Left lung (tissue), 14 donors: ENCODE measurements at places on chromosomes 11 and 22. TPM values are rescaled to one million over a fixed set of nuclear protein-coding genes. Genes with fewer than 3 reads are reported as not detected.

OR8H3 gene
- polyA plus RNA-seq, result not detected

LRRC56 gene
- polyA plus RNA-seq, result 4.0 TPM

GRCh38 chr22:29109822-29110221 is 37.0 kb downstream of the KREMEN1 start:
- DNase-seq, result no peak

DNA sequence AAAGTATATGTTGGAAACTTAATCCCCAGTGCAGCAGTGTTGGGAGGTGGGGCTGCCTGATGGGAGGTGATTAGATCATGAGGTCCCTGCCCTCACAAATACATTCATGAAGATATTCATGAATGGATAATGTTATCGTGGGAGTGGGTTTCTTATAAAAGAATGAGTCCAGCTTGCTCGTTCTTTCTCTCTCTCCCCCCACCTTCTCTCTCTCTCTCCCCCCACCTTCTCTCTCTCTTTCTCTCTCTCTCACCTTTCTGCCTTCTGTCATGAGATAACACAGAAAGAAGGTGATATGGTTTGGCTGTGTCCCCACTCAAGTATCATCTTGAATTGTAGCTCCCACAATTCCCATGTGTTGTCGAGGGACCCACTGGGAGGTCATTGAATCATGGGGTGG is 66.7 kb upstream of the NUP50 start:
- DNase-seq, result no peak

DNA sequence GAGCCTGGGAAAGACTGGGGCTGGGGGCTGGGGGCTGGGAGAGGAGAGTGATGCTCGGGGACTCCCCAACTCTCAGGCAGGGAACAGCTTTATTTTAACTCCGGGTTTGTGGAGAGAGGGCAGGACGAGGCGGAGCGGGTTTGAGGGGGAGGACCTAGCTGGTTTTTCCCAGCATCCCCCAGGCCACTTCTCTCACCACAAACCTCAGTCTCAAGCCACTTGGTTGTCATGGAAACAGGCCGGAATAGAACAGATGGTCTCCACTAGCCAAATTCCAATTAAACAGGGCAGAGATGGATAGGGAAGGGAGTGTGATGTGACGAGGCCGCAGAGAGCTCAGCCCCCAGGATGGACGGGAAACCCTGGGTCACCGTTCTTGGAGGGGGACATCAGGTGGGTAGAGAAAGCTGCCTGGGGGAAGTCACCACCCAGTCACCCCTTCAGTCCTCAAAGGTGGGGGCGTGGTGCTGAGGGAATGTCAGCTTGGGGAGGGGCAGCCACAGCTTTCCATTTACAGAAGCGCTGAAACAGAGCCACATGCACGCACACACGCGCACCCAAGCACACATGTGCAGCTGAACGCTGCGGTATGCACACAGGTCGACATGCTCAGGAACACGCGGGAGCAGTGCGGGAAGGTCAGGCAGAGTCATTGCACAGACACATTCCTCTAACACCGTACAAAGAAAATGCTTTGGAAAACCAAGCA is 19.2 kb downstream of the NECTIN1 start:
- DNase-seq, result no peak

DNA sequence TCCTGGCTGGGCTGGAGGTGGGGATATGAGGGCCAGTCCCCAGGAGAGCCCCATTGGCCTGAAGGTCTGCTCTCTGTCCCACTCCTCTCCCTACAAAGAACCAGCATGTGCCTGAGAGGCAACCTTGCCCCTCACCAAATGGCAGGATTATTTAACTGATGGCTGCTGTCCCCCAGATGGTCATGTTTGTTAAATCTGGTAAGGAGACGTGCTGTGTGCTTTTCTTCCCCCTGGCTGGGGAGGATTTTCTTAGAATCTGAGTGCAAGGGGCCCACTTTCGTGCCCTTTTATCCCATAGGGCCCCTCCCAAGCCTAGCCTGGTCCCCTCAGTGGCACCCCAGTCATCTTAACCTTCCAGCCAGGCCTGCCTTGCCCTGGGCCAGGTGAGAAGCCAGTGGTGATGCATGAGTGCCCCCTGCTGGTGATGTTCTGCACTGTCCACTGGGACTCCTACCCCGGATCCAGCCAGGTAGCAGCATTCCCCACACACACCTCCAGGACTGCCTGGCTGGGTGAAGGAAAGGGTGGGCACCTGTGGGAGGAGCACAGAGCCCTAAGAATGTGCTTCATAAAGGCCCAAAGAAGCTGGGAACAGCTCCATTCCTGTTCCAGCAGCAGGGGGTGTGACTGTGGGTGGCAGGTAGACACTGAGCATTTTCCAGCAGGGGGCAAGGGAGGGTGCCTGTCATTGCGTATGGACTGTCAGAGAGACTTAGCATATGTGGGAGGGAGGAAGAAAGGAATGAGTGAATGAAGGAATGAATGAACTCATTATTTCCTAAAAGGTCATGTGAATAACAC is 28.9 kb downstream of the MFNG start:
- DNase-seq, result peak; percentile 91

DNA sequence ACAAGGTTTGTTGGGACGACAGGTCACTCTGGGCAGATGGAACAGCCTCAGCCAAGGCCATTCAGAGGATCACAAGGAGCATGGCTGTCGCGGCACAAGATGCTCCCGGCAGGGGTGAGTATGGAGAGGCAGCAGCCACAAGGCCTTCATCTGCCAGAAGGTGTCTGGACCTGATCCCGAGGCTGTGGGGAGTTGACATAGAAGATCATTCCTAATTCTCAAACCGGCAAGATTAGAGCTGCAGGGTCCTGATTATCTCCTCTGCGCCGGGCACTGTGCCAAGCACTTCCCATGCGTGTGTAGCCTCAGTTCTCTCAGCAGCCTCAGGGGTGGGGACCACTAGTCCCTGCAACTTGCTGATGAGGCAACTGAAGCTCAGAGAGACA is 32.3 kb upstream of the RFPL3 start:
- DNase-seq, result no peak

- no peak for DNase-seq
Measured at GRCh38 chr11:134615041-134615615, 203.1 kb upstream of the B3GAT1 start.

GRCh38 chr11:42576318-42576717 is 735.5 kb upstream of the API5 start:
- no peak for DNase-seq
